ENCODE measurements at places on chromosomes 1 and 21.
A peak's percentile ranks its signal among the peaks of the same experiment; 100 is the strongest.

GRCh38 chr1:37726751-37727585, 34.7 kb downstream of the CDCA8 start:
- DNase-seq: no peak

DNA sequence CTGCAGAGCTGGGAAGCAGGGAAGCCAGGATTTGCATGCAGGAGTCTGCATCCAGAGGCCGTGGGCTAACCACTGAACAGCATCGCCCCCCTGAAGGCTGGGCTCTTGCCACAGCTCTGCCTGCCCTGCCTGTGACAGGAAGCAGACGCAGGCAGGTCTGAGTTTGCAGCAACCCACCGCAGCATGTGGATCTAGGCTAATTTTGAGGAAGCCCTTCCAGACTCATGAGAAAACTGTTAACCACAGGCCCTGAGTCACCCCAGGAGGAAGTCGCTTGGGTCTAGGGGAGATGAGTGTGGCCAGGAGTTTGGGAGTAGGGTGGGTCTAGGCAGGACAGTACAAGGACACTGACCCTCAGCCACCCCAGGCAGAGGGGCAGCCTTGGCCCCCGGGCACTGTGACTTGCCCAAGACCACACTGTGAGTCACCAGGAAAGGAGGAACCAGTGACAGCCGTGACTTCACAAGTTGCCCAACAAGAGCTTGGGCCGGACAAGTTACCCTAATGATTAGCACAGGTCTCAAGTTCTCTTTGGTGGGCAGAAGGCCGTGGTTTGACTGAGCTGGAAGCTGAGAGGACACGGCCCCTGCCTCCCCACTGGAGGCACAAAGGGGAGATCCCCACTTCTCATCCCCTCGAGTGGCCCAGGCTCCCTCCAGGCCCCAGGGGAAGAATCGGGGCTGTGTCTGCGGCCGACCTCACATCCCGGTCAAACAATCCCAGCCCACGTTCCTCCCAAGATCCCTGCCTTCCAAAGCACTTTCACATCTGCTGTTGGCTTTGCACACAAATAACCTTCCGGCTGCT, 826 bp downstream of the LAPTM5 start:
- DNase-seq: peak; percentile 60

DNA sequence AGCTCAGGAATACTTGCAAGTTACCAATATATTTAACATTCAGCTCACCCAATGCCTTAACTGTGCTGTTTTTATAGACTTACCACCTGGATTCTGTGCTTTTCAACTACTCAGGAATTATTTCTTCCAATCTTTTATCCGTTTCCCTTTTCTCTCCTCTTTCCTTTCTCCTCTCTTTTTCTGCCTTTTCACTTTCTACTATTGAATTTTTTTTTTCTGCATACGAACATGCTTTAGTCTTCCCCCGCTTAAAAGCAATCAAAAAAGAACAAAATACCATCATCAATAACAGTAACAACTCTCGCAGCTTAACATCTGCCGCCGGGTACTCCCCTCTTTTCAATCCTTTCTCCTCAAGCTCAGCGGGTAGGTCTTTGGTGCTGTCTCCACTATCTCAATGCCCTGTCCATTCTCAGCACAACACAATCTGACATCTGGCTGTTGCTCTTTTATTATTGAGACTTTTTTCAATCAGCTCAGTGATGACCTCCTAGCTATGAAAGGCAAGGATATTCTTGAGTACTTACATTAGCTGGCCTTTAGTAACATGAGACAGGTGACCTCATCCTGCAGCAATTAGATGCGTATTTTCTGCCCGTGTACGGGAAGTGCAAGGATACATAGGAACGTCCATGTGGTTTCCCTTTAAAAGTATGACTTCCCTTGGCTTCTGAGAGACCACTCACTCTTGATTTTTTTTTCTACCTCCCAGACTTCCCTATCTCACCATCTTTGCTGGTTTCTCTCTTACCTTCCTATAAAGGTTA, 40.2 kb upstream of the SIPA1L2 start:
- no peak for DNase-seq

- DNase-seq: peak; percentile 11
Measured at GRCh38 chr21:14850394-14850793, 214.4 kb downstream of the NRIP1 start.

DNA sequence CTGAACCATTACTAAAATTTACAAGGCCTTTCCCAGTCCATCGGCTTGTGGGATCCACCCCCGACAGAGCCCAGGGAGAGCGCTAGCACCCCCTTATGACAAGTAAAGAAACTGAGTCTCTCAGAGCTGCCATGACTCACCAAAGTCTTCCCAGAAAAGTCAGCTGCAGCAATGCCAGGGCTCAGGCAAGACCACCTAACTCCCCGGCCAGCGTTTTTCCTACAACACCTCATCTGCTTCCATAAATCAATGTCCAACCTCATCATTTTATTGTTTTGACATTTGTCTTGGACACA, 15.0 kb downstream of the DHCR24 start:
- DNase-seq: no peak

GRCh38 chr1:91501523-91501851, 836 bp downstream of the CDC7 start:
- DNase-seq: peak; percentile 41

GRCh38 chr1:203121186-203122015, 6.1 kb upstream of the ADORA1 start:
- DNase-seq: no peak

DNA sequence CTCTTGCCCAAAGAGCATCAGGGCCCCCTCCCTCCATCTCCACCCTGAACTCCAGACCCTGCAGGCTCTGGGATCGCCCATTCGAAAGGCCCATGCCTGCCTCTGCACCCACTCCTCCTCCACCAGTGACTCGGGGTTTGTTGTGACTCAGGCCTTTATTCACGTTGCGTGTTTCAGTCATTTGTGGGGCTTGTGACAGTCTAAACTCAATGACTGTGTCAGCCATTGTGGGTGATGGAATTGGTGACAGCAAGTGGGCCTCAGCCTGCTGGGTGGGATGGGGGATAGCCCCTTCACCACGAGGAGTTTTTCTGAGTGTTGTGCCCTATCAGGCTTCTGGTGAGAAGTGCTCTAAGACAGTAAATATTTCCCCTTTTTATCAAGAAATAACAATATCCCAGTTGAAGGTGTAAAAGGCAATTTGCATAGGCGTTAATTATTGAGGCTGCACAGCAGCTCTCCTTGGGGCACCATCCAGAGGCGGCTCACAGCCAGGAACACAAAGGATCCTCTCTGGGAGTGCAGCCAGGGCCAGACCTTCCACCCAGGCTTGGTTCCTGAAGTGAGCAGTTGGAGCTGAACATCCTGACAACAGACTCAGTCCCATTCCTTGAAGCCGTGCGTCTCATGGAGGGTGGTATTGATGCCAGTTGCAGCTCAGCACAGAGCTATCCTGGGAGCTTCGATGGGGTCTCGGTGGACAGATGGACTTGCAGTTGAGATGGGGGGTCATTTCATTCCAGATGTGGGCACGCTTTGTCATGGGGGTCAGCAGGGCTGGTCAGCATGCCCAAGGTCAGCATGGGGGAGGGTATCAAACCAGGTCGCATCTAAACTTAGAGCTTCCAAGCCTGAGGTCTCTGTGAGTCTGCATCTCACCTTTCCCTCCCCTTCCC, 135.6 kb upstream of the CACNA1E start:
- DNase-seq: no peak

DNA sequence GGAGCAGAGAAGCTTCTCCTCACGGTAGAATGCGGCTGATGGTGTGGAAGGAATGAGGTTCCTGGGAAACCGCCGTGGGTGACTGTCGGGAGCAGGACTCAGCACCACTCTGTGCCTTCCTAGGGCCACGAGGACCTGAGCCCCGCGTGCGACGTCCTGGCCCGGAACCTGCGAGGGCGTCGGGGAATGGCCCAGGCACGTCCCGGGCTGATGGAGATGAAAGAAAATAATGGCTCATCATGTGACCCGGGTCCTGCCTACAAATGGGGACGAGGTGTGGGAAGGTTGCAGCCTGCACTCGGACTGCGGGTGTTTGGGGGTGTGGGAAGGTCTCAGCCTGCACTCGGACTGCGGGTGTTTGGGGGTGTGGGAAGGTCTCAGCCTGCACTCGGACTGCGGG, 25.1 kb upstream of the TTLL10 start:
- no peak for DNase-seq

DNA sequence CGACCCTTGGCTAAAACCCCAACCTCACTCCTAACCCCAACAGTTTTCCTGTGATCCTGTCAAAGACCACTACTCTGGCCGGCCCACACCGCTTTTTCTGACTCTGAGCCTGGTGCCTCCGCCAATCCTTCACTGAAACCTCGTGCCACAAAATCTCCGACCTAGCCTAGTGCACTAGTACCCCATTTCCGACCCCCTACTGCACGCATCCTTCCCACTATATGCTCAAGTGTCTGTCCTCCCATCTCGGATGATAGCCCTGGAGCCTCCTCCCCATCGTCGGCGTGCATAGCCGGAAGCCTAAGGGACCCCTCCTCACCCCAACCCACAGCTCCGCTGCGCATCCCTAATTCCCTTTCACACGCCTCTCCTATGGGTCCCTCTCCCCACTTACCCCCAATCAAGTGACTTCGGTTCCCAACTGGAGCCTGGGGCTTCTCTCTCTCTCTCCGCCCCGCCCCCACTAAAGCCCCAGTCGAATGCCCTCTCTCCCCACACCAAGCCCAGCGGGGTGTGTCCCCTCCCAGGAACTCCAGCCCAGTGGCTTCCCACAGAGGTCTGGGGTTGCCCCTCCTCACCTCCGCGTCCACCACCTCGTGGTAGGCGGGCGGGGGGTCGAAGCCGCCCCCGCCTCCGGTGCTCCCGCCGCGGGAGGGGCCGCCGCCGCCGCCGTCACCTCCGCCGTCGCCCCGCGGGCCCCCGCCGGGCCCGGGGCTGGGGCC, 791 bp downstream of the USP24 start:
- no peak for DNase-seq

GRCh38 chr1:3656450-3657095, 4.3 kb downstream of the TP73 start:
- no peak for DNase-seq

GRCh38 chr1:183807549-183808168, 2.7 kb downstream of the RGL1 start:
- peak; percentile 66 for DNase-seq

Data from fibroblast of the aortic adventitia (primary cell).